NCI-H1694 treated with DMSO at 0.1 percent for 48 hours (cell line): ENCODE measurements at places on chromosomes 7 and 10.
A peak's percentile ranks its signal among the peaks of the same experiment; 100 is the strongest.

- DNase-seq, result no peak
Measured at GRCh38 chr10:63236113-63236935, 103.2 kb downstream of the NRBF2 start.

- no peak for DNase-seq
Measured at GRCh38 chr10:113056441-113057021, 106.5 kb downstream of the TCF7L2 start.

DNA sequence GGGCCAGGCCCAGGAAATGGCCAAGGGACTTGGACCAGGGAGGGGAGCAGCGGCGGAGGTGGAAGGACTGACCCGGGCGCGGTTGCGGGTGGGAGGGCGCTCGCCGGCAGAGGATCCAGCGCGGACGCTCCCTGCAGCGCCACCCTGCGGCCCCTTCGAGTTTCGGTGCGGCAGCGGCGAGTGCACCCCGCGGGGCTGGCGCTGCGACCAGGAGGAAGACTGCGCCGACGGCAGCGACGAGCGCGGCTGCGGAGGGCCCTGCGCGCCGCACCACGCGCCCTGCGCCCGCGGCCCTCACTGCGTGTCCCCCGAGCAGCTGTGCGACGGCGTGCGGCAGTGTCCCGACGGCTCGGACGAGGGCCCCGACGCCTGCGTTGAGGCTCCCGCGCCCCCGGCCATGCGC lies 16.8 kb upstream of the ZNF467 start:
- peak; percentile 23 for DNase-seq

- DNase-seq, result no peak
Measured at GRCh38 chr10:114172776-114173602, 1.0 kb downstream of the CCDC186 start.

DNA sequence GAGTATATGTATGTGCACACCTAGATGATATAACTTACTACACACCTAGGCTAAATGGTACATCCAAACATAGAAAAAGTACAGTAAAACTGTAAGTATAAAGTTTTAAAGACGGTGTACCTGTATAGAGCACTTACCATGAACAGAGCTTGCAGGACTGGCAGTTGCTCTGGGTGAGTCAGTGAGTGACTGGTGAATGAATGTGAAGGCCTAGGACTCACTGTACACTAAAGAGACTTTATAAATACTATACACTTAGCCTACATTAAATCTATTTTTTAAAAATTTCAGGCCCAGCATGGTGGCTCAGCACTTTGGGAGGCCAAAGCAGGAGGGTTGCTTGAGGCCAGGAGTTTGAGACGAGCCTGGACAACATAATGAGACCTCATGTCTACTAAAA lies 195.3 kb downstream of the FZD1 start:
- DNase-seq, result no peak

DNA sequence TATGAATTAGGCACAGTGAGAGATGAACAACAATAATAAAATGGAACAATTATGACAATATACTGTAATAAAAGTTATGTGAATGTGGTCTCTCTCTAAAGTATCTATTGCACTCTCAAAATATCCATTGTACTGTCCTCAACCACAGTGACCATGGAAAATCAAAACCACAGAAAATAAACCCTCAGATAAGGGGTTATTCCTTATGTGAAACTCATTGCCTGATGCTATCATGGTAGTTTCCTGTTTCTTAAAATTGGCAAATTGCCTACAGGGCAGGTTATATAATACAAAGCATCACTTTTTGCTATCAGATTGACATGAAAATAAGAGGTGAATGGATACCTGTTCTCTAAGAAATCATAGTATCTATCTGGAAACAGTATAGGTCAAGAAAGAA lies 3.8 kb downstream of the MCM10 start:
- no peak for DNase-seq

GRCh38 chr10:88278912-88279311 lies 304.2 kb downstream of the RNLS start:
- DNase-seq, result no peak

DNA sequence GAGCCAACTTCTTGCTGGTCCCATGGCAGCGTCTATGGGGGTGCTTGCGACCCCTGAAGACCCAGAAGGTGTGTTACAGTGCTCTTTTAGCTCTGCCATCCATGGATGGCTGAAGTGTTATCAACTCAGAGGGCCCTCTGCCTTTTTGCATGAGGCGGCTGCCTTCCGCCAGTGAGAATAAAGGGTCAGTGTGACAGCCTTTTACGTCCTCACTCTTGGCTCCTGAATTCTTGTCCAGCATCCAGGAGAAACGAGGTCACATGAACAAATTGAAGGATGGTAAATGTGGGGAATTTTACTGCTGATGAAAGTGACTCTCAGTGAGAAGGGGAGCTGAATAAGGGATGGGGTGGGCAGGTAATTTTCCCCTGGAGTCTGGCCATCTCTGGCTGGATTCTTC lies 24.1 kb downstream of the SSMEM1 start:
- no peak for DNase-seq

GRCh38 chr10:8100366-8100765 lies 45.9 kb downstream of the GATA3 start:
- no peak for DNase-seq

GRCh38 chr10:107544706-107545520 lies 380.4 kb upstream of the SORCS1 start:
- DNase-seq, result no peak

- DNase-seq, result no peak
Measured at GRCh38 chr7:157508477-157508881, 171.7 kb downstream of the DNAJB6 start.

DNA sequence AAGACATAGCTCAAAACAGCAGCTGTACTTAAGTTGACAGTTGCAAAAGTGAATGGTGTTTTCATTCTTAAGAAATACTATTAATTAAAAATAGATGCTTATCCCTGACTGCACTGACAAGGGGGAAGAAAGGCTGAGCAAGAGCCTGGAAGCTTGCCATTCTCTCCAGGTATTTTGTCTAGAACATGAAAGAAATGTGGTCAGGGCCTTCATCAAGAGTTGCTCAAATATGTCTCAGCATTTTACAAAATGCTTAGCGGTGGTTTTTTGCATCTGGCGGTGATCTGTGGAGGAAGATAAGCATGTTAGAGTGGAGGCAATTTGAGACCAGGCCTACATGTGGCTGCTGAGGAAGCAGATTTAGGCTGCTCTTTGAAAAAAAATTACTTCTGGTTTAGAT lies 46.4 kb upstream of the CC2D2B start:
- no peak for DNase-seq

DNA sequence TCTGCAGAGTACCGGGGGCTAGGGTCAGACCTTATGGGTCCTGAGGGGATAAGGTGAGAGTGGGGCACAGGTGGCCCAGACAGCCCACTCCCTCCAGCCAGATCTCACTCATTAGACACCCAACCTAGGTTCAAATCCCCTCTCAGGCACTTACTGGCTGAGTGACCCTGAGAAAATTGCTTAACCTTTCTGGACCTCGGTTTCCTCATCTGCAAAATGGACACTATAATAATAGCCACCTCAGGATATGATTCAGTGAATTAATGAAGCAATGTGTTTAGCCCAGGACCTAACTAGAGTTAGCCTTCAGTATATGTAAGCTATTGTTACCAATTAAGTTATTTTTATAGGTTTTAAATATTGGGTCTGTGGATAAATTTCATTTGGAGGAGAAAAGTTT lies 122.6 kb downstream of the RGS10 start:
- DNase-seq, result no peak

DNA sequence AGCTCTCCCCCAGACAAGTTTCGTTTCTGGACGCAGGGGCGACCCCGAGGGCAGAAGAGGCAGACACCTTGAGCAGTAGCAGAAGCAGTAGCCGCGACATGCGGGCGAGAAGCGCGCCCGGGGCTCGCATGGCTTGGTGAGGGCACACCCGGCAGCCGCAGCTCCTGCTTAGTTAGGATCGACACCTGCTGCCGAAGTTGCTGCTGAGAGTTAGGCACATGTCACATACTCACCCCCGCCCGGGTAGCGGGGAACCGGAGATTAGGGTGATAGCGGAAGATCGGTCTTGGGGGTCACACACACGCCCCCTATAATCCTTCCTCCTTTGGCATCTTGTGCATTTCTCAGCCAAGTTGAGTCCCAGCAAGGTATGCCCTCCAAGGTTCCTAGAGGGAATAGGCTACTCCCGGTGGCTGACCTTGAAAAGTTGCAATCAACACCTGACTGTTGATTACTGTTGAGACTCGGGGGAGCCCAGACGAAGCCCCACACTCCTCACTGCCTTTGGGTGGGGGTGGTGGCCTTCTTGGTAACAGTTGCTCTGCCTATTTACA lies 668 bp downstream of the GPR37 start:
- DNase-seq, result peak; percentile 12

DNA sequence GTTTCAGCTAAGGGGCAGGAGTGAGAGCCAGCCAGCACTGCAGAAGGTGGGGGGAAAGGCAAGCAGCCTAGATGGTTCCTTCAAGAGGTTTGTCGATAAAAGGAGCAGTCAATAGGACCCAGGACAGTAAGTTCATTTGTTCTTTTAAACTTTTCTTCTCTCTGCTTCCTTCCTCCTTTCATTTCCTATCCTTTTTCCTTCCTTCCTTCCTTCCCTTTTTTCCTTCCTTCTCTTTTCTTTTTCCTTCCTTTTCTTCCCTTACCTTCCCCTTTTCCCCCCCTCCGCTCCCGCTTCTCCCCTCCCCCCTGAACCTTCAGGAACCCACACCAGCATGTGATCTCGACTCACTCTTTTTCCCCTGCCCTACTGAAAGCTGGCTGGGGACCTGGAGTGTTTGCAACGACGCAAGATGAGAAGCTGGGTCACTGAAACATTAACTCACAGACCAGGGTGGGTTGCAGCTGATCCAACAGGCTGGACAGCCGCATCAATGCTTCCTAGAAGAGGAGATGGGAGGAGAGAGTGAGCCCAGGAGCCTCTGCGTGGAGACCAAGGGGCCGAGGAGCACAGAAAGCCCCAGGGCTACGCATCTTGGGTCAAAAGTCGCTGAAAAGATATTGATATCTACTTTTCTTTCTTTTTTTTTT lies 103.4 kb upstream of the SDK1 start:
- no peak for DNase-seq

GRCh38 chr10:132844069-132844809 lies 58.3 kb upstream of the NKX6-2 start:
- DNase-seq, result no peak

GRCh38 chr7:70766109-70766508 lies 365.8 kb upstream of the GALNT17 start:
- no peak for DNase-seq

DNA sequence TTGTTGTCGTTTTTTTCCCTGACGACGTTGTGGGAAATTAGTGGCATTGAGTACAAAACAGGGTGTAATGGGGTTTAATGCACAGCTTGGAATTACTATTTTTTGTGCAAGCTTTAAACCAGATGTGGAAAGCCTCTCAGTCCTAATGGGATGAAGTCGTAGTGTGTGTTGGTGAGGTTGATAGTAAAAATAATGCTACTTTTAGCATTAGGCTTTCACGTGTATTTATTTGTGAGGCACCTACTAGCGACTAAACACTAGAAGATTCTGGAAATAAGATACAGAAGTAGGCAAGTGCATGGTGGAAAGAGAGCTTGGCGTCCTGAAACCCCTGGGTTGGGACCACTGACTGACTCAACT lies 588 bp upstream of the ORC5 start:
- no peak for DNase-seq

DNA sequence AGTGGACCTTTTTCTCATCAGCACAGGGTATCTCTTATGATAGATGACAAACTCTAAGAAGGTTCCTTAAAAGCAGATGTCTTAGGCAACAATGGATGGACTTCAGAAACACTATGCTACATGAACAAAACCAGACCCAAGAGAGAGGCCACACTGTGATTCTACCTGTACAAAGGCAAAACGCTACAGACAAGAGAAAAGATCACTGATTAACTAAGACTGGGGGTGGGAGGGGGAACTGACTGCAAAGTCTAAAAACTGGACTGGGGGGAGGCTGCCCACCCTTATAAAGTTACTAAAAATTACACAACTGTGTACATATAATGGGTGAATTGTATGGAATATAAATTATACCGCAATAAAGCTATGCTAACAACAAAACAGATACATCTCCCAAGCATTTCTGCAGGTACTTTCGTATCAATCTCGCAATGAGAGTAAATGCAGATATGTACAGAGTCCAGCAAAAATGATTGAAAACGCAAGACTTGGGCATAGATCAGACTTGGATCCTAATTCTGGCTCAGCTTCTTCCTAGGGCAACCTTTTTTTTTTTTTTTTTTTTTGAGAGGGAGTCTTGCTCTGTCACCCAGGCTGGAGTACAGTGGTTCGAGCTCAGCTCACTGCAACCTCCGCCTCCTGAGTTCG lies 179.7 kb downstream of the FAM107B start:
- DNase-seq, result no peak

- no peak for DNase-seq
Measured at GRCh38 chr10:17003151-17003550, 126.5 kb downstream of the CUBN start.

DNA sequence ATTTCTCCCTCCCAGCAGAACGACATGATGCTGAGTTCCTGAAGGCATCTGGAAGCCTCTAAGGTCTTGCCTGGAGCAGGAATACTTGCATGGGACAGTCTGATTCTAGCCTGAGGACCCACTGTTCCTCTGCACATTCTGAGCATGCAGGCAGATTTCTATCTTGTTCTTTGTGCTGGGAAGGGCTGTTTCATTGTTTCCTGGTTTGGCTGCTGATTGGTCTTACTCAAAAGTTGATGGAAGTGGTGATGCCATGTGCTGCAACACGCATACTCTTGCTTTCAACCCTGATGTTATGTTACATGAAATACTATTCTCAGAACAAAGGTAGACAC lies 307.0 kb downstream of the GATA3 start:
- no peak for DNase-seq

DNA sequence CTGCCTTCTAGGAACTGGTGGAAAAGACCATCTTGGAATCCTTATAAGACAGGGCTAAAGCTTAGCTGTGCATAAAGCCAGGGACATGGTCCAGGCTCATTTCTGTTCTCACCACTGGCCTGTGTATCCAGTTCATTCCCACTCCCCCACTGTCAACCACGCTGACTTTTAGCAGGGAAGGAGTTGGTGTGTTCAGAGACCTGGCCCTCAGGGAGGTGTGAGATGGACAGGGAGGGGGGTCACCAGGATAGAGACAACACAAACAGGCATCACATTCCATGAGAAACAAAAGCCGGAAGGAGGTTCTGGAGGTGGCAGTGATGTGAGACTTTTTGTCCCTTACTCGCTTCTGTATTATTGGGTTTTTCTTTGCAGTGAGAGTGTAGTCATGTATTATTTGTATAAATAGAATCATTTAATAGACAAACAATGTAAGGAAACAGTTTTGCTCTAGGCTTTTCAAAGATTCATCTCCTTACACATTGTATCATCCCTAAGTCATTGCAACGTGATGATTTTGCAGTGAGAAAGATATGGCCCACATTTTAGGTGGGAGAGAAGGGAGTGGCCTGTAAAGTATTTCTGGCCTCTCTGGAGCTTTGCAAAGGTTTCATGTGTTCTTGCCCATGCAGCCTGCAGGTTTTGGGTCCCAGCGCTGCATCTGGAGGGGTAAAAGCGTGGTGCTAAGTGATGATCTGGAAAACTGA lies 52.0 kb downstream of the EEPD1 start:
- DNase-seq, result no peak
